Activated naive CD4-positive, alpha-beta T cell (primary cell): ENCODE measurements at places on chromosomes 12 and 14.

GRCh38 chr12:130878193-130879185 is 6.6 kb downstream of the RAN start:
- DNase-seq: no peak

DNA sequence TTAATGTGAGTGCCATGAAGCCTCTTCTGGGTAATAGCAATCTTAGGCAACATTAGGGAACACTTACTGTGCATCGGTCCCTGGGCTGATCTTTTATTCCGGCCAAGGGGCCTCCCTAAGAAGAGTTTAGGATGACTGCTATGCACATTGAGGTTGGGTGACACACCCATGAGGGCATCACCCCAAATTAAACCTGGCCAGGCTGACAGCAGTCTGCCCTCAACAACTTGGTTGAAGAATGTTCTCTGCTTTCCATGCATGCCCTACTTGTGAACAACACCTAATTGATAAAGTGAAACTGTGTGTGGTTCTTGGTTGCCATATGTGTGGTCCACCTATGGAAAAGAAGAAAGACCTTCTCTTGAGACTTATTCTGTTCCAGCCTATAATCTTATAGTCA is 1098.0 kb downstream of the BCL11B start:
- no peak for DNase-seq

DNA sequence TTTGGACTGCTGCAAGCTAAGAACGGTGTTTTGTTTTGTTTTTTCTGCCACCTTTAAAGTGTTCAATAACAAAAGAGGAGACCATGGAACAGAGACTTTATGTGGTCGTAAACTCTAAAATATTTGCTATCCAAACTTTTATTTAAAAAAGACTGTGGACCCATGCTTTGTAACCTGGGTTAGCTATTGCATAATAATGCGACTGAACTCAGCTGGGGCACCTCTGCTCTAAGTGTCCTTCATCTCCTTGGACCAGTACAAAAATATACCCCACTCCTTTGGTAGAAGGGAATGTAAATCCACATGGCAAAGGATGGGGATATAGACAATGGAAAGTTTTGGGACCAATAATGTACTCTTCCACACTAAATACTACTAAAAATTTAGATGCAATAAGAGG is 65.5 kb downstream of the GPATCH2L start:
- no peak for DNase-seq

GRCh38 chr14:38430522-38430921 is 174.6 kb upstream of the CLEC14A start:
- DNase-seq: no peak

- peak; percentile 18 for DNase-seq
Measured at GRCh38 chr14:88551094-88551870, 3.5 kb downstream of the PTPN21 start.

DNA sequence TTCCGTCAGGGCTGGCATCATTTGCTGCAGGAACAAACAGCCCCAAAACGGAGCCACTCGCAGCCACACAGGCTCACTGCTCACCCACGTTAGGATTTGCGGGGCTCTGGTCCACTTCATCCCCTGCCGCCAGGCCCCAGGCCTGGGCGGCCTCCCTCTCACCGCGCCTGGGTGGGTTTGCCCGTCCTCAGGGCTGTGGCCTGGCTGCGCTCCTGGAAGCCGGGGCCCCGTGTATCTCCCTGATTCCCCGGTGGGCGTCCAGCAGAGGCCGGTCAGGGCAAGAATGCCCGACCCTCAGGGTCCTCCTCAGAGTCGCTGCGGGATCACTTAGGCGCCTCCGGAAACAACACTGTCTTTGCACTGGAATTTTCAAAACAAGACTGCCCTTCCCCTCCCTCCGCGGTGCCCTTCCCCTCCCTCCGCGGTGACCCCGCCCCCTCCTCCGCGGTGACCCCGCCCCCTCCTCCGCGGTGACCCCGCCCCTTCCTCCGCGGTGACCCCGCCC is 15.7 kb upstream of the FBRSL1 start:
- DNase-seq: peak; percentile 38

DNA sequence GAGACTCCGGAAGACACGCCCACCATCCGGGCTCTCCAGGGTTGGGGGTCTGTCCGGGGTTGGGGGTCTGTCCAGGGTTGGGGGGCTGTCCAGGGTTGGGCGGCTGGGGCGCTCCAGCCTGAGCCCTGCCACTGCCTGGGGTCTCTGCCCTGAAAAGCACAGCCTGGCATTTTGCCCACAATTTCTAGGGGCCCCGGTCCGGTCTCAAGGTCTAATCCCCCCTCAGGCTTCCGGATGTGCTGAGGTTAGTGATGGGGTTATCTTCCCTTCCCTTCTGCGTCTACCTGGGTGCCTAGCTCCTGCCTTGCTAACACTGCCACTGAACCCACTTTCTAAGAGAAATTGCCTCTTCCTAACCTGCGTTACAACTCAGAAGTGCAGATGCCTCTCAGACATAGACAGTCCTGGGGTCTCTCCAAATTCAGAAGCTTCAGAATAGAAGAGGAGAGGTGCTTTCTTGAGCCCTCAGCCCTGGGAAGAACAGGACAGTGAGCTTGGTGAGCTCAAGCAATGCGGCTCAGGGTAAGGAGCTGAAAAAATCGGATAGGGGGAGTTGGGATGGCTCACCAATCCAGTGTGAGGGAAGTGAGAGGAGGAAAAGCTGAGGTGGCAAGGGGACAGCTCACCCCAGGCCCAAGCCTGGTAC is 5.7 kb downstream of the LHX5 start:
- DNase-seq: no peak

GRCh38 chr12:84117190-84117589 is 795.4 kb downstream of the SLC6A15 start:
- DNase-seq: no peak

DNA sequence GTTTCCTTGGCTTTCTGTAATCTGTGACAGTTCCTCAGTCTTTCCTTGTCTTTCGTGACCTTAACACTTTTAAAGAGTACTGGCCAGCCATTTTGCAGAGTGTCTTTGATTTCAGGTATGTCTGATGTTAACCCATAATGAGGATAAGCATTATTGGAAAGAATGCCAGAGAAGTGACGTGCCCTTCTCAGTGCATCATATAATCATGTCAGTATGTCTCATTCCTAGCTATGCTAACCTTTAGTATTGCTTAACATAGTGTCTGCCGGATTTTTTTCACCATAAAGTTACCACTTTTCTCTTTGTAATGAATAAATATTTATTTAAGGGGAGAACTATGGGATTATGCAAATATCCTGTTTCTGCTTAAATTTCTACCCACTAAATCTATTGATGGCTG is 28.5 kb downstream of the RERG start:
- no peak for DNase-seq

DNA sequence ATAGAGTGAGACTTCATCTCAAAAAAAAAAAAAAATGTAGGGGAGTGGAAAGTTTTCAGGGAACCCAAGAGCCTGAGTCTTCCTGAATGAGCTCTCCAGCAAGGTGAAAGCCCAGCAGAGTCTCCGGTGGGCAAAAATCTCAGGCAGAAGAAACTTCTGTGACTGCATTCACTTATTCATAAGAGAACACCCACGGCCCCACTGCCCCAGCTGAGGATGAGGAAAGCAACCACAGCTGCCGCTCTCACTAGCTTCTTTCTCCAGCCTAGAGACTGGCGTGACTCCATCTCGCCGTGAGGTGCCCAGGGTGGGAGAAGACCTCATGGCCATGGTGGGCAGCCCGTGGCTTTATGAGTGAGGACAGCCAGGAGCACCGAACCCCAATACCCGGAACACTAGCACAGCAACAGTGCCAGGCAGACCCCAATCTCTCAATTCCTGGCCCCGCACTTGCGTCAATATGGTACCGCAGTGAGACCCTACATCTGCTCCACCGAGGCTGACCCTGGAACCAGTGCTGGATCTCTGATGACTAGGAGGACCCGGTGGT is 29.7 kb upstream of the DYNC1H1 start:
- no peak for DNase-seq

GRCh38 chr14:63672417-63673180 is 30.9 kb upstream of the WDR89 start:
- DNase-seq: no peak

DNA sequence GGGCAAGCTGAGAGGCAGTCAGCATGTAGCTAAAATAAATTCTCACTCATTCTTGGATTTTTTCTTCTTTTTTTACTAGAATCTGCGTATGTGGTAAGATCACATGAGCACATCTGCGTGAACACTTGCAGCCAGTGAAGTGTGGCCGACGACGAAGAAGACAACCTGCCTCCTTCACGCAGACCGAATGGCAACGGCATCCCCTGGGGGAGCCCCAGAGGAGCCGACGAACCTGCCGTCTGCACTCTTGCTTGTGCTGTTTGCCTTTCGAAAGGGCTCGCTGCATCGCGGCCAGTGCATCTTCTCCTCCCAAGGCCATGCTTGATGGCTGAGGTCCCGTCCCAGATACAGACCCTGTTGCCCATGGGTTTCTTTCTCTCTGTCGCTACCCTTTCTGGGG is 113.8 kb downstream of the KCNK10 start:
- no peak for DNase-seq

DNA sequence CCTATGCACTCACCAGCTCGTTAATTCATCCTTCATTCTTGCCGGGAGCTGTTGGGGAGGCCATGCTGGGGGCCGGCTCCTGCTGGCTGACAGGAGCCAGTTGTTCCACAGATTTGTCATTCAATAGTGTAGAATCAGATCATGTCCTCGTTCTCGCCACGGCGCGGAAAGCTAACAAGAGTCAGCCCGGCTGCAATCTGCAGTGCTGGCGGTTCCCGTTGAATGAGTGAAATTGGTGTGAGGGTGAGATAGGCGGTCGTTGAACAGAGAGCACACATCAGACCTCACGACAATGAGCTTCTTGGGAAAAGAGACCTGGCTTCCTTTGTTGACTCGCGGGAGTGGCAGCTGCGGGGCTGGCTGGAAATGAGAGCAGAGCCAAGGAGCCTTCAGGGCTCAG is 57.5 kb downstream of the KIF26A start:
- DNase-seq: no peak

- DNase-seq: no peak
Measured at GRCh38 chr12:55017416-55017925, 2.3 kb upstream of the NEUROD4 start.

DNA sequence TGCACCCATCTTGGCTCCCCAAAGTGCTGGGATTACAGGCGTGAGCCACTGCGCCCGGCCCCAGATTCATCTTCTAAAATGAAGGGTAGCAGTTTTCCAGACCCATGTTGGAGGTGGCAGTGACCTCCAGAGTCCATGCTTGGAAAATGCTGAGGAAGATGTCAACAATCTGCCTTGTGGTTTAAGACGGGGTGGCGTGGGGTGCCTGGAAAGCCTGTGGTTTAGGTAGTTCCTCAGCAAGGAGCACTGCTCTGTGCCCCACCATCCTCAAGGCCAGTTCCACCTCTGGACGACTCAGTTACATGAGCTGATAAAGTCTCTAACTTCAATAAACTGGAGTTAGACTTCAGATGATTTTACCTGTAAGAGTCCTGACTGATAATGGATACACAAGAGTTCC is 48.6 kb downstream of the DRAM1 start:
- no peak for DNase-seq

- no peak for DNase-seq
Measured at GRCh38 chr12:53474819-53475218, 22.9 kb downstream of the PCBP2 start.

DNA sequence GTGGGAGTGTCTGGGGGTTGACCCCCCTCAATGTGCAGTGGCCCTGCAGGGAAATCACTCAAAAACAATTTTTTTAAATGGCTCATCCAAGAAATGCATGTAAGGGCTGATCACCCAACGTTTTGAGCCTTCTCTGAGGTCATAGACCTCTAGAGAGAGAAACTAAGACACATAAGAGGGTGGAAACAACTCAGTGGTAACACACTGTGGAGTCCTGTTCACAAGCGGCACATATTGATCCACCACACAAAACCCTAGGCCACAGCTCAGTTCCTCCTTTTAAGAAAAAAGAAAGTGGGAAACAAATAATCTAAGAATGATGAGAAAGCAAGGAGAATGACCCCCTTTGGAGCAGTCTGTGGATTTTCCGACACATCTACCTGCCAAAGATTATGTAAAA is 83.0 kb upstream of the METAP2 start:
- DNase-seq: no peak

- no peak for DNase-seq
Measured at GRCh38 chr14:26444822-26445221, 153.0 kb downstream of the NOVA1 start.

GRCh38 chr14:77603654-77604255 is 12.7 kb downstream of the SPTLC2 start:
- DNase-seq: no peak

DNA sequence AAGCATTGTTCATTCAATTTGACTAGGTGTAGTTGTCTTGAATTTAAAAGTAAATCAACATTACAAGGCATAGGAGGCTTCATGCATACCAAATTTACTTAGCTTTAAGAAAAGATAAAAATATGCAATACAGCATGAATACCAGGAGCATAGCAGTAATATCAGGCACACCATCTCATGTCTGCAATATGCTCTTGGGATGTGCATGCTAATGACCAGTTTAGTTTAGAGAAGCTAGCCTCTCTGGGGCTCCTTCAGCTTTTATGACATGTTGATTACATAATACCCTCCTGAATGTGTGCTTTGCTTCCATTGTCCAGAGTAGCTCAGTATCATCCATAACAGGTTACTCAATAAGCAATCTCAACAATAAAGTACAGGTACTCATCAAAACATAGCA is 497.2 kb downstream of the FLRT2 start:
- no peak for DNase-seq

- no peak for DNase-seq
Measured at GRCh38 chr12:7078163-7078562, 14.1 kb downstream of the C1R start.

DNA sequence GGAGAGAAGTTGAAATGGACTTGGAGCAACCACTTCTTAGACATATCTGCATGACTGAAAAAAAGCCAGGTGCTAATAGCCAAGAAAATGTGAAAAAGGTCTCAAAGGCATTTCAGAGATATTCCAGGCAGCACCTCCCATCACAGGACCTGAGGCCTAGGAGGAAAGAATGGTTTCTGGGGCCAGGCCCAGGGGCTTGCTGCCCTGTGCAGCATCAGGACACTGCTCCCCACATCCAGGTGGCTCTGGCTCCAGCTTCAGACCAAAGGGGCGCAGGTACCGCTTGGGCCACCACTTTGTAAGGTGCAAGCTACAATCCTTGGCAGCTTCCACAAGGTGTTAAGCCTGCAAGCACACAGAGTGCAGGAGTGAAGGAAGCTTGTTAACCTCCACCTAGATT is 114.3 kb downstream of the PIK3C2G start:
- no peak for DNase-seq

DNA sequence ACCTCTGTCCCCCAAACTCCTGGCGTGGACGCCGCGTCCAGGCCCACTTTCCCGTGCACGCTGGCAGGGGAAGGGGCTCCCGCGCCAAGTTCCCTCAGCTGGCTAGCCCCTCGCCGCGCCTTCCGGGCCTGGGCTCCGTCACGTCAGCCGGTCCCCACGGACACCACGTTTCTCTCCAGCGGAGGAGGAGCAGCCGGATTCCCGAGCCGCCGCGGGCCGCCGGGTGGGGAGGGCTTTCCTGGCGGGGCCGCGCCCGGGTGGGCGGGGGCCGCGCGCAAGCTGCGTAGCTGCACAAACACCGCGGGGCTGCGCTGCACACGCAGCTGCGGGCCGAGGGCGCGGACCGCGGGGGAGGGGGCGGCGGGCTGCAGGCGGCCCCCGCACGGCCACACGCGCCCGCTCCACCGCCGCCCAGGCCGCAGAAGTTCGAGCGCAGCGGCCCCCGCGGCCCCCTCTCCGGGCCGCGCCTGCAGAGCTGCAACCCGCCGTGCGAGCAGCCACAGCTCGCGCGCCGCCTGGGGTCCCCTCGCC is 45.1 kb upstream of the PNMA1 start:
- DNase-seq: no peak
